Activated T-cell treated with anti-CD3 and anti-CD28 coated beads for 48 hours (primary cell): ENCODE measurements at places on chromosomes 1 and 21.

DNA sequence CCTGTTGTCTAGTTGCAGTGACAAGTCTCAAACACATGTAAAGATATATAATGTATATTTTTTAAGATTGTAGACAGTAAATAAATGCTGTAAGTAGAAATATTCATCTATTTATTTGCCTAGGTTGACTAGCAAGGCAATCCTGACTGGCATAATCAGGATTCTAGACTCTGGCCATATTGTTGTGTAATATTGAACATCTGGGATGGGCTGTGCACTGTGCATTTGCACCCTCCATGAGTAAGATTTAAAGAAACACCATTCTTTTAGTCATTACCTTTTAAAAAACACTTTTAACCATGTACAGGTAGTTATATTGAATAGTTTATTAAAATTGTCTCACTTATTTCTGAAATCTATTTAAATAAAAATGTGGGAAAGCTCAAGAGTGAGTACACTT lies 32.4 kb downstream of the RASAL2 start:
- no peak for DNase-seq

DNA sequence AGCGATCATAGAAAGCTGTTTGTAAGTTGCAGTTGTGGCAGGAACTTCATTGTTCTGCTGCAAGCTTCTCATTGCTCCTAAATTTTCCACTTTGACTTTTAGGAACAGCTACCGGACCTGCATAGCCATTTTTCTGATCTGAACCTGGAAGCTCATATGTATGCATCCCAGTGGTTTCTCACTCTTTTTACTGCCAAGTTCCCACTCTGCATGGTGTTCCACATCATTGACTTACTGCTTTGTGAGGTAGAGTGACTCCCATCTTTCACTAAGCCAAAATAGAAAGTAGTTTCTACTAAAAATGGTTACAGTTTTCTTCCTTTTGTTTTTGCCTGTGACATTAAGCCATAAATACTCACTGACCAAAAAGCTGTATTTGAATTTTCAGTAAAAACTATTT lies 254.2 kb downstream of the GPR52 start:
- DNase-seq = no peak

GRCh38 chr1:228279722-228280105 lies 71.9 kb downstream of the OBSCN start:
- no peak for DNase-seq

GRCh38 chr1:20700636-20701215 lies 17.1 kb downstream of the KIF17 start:
- DNase-seq = no peak

- DNase-seq = no peak
Measured at GRCh38 chr1:243236604-243237252, 18.4 kb downstream of the CEP170 start.

DNA sequence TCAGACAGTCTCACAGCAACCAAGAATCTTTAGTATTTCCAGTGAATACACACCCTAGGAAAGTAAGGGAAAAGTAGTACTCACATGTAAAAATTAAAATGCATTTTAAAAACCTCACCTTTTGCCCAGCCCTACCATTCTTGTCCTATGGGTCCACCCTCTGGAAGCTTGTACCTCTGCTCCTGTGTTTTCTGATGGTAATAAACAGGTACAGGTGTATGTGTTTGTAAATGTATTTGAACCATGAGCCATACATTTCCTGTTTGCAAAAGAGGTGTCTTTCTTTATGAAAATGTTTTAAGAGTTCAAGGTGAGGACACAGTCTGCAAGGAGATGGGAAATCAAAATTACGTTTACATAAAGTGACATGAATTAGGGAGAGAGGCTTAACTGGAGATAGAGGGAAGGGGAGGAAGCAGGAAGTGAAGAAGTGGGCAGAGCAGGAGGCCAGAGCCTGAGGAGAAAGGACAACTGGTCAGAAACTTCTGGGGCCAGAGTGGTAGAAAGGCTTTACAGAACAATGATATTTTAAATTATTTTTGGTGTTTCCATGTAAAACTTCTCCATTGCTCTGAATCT lies 52.0 kb upstream of the IVNS1ABP start:
- DNase-seq = no peak

DNA sequence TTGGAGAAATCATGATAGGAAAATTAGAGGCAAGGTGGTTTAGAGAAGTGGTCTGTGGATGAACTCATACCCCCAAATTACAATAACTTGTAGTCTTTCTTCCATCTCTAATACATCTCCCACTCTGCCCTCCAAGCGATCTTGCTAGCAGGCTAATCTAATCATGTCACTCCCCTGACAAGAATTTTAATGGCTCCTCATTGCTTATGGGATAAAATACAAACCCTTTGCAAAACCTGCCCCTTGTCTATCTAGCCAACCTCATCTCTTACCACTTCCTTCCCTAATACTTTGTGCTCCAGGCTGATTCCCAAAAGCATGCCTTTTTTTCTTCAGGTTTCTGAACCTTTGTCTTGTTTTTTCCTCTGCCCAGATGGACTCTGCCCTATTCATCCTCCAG lies 71.3 kb upstream of the LRRN2 start:
- no peak for DNase-seq

DNA sequence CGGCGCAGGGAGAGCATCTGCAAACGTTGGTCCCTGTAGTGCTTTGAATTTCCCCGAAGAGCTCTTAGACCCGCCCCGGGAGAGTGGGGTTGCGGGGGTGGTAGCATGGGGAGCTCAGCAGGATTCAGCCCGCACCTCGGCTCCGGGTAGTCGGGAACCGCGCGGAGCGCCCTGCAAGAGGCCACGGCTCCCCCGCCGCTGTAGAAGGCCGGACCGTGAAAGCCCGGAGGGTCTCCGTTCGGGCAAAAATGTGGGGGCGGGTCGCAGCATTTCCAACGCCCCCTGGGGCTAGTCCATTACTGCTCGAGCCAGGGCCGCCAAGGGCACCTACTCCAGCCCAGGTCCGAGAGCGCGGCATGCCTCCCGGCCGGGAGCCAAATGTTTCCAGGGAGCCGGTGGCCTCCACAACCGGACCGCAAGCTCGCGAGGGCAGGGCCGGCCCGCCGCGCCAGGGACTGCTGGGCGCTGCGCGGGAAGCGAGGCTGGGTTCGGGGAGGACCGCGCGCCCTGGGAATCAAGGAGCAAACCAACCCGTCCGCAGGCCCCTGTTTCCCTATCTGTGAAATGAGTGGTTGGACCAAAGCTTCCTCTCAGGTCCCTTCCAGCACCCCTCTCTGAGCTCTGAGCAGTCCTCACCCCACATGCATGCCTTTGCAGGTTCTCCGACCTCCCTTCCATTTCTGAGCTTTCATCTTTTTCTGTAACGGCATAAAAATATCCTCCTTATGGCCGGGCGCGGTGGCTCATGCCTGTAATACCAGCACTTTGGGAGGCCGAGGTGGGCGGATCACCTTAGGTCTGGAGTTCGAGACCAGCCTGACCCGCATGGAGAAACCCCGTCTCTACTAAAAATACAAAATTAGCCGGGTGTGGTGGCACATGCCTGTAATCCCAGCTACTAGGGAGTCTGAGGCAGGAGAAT lies 775 bp upstream of the TMEM63A start:
- DNase-seq = peak; percentile 43

GRCh38 chr1:117707371-117707770 lies 101.5 kb downstream of the TENT5C start:
- no peak for DNase-seq

DNA sequence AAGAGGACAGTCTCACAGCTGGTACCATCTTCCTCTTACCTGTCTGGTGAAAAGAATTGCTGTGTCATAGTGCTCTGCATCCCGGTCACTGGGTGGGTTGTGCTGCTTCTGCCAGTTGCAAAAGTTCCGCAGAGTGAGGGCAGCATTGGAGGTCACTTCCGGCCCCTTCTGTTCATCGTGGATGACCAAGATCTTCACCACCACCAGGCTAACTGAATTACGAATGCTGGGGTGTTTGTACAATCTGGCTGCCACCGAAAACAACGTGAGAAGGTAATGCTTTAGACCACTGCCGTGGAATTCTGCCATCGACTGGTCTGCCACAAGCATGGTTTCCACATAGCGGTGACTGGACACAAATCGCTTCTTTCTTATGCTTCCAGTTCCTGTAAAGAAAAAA lies 2.9 kb downstream of the ADAMTS1 start:
- no peak for DNase-seq

GRCh38 chr21:42248783-42249597 lies 30.1 kb downstream of the ABCG1 start:
- DNase-seq = no peak

GRCh38 chr1:41368366-41368765 lies 7.1 kb downstream of the FOXO6 start:
- DNase-seq = no peak

- DNase-seq = no peak
Measured at GRCh38 chr1:235047331-235047871, 81.2 kb downstream of the TOMM20 start.

DNA sequence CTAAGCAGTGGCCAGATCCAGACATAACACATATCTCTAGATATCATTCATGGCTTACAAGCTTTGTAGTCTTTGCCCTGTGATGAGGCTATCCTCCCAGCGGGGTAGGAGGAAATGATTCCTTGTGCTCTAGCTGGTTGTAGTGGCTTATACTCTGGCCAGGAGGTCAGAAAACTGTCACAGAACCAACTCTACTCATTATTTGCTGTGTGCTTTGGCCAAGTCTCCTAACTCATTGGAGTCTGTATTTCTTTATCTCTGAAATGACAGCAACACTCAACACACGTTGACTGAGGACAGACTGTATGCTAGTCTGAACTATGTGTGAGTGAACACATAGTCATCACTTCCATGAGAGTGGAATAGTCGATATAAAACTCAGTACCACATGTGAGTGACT lies 116.7 kb upstream of the F3 start:
- no peak for DNase-seq

- no peak for DNase-seq
Measured at GRCh38 chr1:172456344-172456769, 12.5 kb upstream of the PIGC start.

GRCh38 chr1:240467895-240468294 lies 144.1 kb downstream of the GREM2 start:
- no peak for DNase-seq

DNA sequence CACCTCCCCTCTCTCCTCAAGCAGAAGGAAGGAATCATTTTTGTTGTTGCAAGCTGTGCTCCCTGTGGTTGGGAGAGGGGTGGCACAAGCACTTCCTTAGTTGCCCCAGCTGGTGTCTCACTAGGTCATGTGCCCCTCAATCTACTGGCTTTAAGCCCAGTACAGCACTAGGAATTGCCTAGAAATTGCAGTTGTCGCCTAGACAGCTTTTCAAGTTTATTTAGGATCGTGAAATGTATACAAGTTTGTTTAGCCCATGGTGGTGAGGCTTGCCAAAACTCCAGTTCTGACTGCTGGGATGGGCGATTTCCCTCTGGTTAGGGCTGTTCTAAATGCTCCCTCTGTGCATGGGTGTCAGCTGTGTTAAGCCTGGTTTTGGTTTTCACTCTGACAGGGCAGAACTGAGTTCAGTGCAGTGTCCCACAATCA lies 126.8 kb upstream of the ZNF644 start:
- no peak for DNase-seq

GRCh38 chr1:238112952-238113621 lies 222.4 kb upstream of the ZP4 start:
- no peak for DNase-seq

DNA sequence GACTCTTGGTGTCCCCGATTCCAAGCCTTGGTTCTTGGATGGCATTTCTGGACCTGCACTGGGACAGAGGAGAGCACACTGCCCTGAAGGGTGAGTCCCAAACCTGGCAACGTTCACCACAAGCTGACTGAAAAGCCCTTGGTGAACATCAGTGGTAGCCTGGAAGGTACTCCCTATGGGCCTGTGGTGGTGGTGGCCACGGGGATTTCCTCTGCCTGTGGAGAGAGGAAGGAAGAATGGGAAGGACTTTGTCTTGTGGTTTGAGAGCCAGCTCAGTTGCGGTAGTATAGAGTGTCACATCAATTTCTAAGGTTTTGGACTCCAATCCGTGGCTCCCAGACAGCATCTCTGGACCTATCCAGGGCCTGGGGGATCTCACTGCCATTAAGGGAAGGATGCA lies 50.7 kb downstream of the DNAH14 start:
- no peak for DNase-seq

DNA sequence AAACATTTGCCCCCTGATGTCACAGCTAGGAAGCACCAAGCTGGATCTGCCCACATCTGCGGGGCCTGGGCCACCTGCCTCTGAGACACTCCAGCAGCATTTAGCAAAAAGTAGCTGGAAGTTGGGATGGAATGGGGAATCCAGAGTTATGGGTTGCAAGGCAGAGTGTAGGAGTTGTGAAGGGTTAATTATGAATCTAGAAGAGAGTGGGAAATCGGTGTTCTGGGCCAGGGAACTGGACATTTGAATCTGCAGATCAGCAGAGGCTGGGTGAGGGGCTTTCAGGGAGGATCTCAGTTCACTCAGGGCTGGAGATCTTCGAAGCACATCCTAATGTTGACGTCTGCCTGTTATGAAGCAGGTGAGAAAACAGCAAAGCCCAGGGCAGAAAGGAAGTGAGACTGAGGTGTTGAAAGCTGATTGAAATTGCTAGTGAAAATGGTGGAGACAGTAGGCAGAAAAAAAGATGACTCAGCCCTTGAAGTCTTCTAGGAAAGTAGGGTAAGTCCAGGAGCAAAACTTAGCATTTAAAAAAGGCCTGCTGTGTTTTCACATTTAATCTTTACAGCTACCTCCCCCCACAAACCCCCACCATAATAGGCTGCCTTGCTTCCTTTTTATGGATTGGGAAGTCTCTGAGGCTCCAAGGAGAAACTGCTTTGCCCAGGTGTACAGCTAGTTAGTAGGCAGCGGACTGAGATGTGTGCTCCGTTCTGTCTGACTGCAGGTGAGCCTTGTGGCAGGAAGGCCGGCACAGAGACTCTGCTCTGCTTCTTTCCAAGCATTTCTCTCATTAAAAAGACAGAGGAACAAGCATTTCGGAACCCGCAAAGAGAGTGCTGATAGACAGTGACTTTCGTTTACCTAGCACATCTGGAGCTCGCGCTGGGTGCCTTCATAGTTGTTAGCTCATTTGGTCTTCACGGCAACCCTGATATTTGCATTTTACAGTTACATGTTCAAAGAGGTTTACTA lies 7.2 kb downstream of the VANGL1 start:
- no peak for DNase-seq

- no peak for DNase-seq
Measured at GRCh38 chr1:228134591-228134990, 5.5 kb upstream of the GUK1 start.

- DNase-seq = no peak
Measured at GRCh38 chr1:145962157-145963102, 1.9 kb downstream of the ANKRD34A start.

DNA sequence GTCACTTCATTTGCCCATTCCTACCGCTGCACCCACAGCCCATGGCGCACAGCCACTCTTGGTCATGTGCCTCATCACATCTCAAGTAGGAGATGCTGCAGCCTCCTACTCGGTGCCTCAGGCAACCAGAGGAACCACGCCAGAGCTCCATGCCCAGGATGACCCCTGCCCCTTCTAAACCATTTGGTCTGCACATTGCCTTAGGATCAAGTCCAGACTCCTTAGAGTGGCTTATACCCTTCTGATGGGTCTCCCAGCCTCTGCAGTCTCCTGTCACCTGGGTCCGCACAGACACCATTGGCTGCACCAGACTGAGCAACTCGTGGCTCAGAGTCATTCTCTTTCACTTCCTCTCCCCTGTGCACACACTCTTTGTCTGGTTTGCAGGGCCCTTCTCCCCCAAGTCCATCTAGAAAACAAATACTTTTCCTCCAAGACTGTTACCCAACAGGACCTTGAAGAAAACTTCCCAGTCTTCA lies 2.2 kb upstream of the ADORA3 start:
- DNase-seq = no peak

- no peak for DNase-seq
Measured at GRCh38 chr1:40041466-40041838, 923 bp downstream of the CAP1 start.

GRCh38 chr1:71087060-71087459 lies 6.2 kb upstream of the ZRANB2 start:
- no peak for DNase-seq
